ENCODE measurements at places on chromosomes 5 and 9. TPM values are rescaled to one million over a fixed set of nuclear protein-coding genes. Genes with fewer than 3 reads are reported as not detected.

DNA sequence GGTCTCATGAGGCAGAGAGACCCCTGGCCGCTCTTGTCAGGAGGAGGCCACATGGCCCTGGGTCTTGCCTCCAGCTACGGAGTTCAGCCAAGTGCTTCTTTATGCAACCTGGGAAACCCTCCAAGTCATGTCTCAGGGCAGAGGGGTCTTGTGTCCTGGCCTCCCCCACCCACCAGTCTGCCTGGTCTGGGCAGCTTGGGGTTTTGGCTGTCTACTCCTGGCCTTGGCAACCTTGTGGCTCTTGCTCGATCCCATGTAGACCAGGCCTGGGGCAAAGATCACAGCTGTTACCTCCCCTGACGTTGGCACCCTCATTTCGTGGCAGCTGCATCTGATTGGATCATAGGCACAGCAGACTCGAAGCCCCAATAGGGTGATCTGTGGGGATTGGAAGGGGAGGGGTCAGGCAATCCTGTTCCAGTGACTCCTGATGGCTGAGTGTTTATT, 28.4 kb downstream of the JADE2 start:
- H3K4me1 ChIP-seq: peaks cover 86% of the 10 kb centered on the region
- H3K27ac ChIP-seq: peak overlapping the region; percentile 73
- DNase-seq: no peak
- no peaks in the 10 kb centered on the region for H3K27me3 ChIP-seq
- peaks cover 29% of the 10 kb centered on the region for H3K36me3 ChIP-seq

DNA sequence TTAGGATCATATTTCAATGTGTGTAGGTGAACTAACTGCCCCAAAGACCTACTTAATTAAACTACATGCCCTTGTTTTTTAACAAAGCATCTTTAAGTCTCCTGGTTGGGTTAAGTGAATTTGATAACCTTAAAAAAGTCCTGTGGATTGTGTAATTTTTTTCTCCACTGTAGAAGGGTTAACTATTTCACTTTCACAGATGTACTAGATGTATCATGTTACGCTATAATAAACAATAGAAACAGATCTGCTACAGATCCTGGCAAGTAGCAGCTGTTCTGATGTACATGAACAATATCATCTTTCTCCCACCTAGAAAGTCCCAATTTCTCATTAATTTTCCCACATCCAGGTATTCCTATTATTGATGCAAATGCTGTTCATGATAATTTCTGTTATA, 18.9 kb downstream of the KIF24 start:
- no peak overlapping the region for H3K27ac ChIP-seq
- no peak for DNase-seq
- H3K4me3 ChIP-seq: no peak overlapping the region
- H3K36me3 ChIP-seq: no peaks in the 10 kb centered on the region
- no peaks in the 10 kb centered on the region for H3K4me1 ChIP-seq

- H3K27me3 ChIP-seq: no peaks in the 10 kb centered on the region
Observed at GRCh38 chr5:7742241-7742656, 108.7 kb downstream of the CFAP90 start.

DNA sequence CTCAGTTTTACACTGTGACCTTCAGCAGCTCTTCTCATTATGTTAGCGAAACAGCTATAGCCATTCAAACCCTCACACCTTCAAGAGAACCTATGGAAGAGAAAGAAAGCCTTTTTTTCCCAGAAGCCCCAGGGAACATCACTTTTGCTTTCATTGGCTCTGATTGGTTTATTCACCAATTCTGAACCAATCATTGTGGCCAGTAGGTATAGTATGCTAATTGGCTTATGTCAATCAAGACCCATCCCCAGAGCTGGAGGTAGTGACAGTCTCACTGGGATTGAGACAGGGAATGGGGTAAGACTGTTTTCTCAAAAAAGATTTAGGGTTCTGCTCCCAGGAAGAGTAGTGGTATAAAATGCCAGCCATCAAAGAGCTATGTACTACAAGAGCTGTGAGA, 74.1 kb upstream of the FSD1L start:
- no peaks in the 10 kb centered on the region for H3K4me1 ChIP-seq
- H3K27ac ChIP-seq: no peak overlapping the region
- no peaks in the 10 kb centered on the region for H3K36me3 ChIP-seq
- no peak overlapping the region for H3K4me3 ChIP-seq

GRCh38 chr5:543755-544674, 19.8 kb upstream of the SLC9A3 start:
- no peaks in the 10 kb centered on the region for H3K27me3 ChIP-seq
- no peaks in the 10 kb centered on the region for H3K36me3 ChIP-seq
- peaks cover 15% of the 10 kb centered on the region for H3K4me1 ChIP-seq
- DNase-seq: peak; percentile 94

GRCh38 chr9:96612105-96612965, 7.3 kb downstream of the CDC14B start:
- no peaks in the 10 kb centered on the region for H3K36me3 ChIP-seq
- H3K4me3 ChIP-seq: no peak overlapping the region
- peaks cover 24% of the 10 kb centered on the region for H3K27me3 ChIP-seq
- DNase-seq: no peak
- no peak overlapping the region for H3K27ac ChIP-seq
- H3K4me1 ChIP-seq: no peaks in the 10 kb centered on the region

GRCh38 chr5:128539038-128539429, 989 bp upstream of the FBN2 start:
- H3K27me3 ChIP-seq: peaks cover 17% of the 10 kb centered on the region
- peak; percentile 64 for DNase-seq
- H3K4me3 ChIP-seq: peak overlapping the region; percentile 53
- H3K4me1 ChIP-seq: no peaks in the 10 kb centered on the region

DNA sequence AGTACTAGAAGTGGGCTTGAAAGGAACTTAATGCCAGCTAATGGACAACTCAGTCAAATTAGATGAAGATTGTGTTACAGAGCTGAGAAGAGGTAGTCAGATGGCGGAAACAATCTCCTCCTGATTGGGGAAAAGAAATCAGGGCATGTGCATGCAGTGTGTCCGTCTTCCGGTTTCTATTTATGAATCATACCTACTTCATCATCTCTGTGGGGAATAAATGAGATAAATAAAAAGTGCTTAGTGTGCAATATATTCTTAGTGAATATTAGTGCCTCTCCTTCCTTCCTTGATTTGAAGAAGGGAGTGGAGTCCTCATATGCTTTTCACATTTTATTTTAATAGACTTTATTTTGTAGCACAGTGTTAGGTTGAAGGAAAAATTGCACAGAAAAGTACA, 108.7 kb upstream of the NFIL3 start:
- H3K36me3 ChIP-seq: no peaks in the 10 kb centered on the region
- H3K27me3 ChIP-seq: peaks cover 2% of the 10 kb centered on the region
- no peak overlapping the region for H3K27ac ChIP-seq
- no peak overlapping the region for H3K4me3 ChIP-seq
- H3K4me1 ChIP-seq: no peaks in the 10 kb centered on the region
- DNase-seq: no peak

GRCh38 chr5:181198905-181199519, 6.0 kb downstream of the TRIM7 start:
- H3K36me3 ChIP-seq: no peaks in the 10 kb centered on the region
- peak; percentile 60 for DNase-seq
- H3K4me3 ChIP-seq: no peak overlapping the region

DNA sequence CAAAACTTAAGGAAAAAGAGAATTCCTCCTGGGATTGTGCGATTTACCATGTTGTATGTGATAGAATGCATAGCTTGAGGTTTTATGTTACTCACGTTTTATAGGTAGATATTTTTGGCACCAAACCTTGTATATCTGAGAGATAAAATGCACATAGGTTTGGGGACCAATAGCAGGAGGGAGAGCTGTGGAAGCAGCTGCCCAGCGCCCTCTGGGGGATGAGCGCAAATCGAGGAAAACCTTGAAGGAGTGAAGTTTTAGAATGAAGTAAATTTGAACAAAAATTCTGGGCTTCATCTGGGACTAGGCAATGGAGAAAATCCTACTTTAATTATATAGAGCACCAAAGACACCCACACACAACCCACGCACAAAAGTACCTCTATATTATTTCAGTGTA, 197.0 kb downstream of the ADCY2 start:
- H3K4me1 ChIP-seq: no peaks in the 10 kb centered on the region
- H3K4me3 ChIP-seq: no peak overlapping the region
- H3K27ac ChIP-seq: no peak overlapping the region
- H3K27me3 ChIP-seq: no peaks in the 10 kb centered on the region
- DNase-seq: no peak

GRCh38 chr9:4548811-4549725, 58.8 kb downstream of the SLC1A1 start:
- no peak overlapping the region for H3K4me3 ChIP-seq
- H3K4me1 ChIP-seq: no peaks in the 10 kb centered on the region
- no peak overlapping the region for H3K27ac ChIP-seq
- DNase-seq: no peak
- H3K27me3 ChIP-seq: no peaks in the 10 kb centered on the region
- no peaks in the 10 kb centered on the region for H3K36me3 ChIP-seq

DNA sequence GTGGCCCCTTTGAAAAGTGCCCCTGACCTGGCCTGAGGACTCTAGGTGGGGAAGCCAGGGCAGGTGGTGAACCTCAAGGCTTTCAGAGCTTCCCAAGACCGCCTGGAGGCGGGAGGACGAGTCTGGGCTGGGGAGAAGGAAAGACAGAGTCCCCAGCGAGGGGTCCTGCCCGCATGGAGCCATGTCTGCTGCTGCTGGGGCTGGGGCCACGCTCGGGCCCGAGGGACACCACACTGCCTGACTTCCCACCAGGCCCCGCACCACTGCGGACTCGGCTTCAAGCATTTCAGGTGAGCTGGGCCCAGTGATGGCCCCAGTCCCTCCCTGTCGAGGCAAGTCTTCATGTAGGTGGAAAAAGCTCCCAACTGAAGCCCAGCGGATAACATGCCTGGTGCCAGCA, 62.1 kb upstream of the SARDH start:
- no peak for DNase-seq
- no peak overlapping the region for H3K4me3 ChIP-seq
- H3K27me3 ChIP-seq: no peaks in the 10 kb centered on the region
- H3K36me3 ChIP-seq: no peaks in the 10 kb centered on the region
- no peaks in the 10 kb centered on the region for H3K4me1 ChIP-seq
- no peak overlapping the region for H3K27ac ChIP-seq

DNA sequence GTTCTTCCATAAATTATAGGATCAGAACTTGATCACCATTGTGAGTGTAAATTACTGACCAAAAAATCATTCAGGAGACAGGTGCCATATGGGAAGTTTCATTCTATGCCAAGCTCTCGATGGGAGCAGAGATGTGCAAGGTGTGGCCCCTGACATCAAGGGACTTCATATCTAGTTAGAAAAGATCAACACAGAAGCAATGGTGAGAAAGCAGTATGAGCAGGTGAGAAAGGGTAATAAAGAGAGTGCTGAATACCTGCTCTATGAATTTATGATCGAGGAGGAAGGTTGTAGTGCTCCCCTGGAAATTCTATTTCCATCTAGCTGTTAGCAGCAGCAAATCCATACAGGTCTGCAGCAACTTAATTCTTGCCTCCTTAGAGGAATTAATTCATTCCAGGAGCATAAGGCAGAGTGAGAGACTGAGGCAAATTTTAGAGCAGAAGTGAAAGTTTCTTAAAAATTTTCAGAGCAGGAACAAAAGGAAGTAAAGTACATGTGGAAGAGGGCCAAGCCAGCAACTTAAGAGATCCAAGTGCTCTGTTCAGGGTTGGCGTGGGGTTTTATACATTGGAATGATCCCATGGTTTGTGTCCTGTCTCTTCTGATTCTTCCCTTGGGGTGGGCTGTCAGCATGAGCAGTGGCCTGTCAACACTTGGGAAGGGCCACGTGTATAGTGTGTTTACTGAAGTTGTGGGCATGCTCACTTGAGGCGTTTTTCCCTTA, 181.8 kb downstream of the SAXO1 start:
- no peak overlapping the region for H3K4me3 ChIP-seq
- H3K36me3 ChIP-seq: no peaks in the 10 kb centered on the region
- H3K27ac ChIP-seq: no peak overlapping the region
- no peaks in the 10 kb centered on the region for H3K27me3 ChIP-seq
- no peak for DNase-seq

GRCh38 chr5:37580106-37580505, 201.0 kb downstream of the WDR70 start:
- no peak for DNase-seq
- no peaks in the 10 kb centered on the region for H3K27me3 ChIP-seq
- H3K4me1 ChIP-seq: no peaks in the 10 kb centered on the region
- H3K4me3 ChIP-seq: no peak overlapping the region

GRCh38 chr5:151448038-151448985, 909 bp downstream of the SLC36A1 start:
- DNase-seq: no peak
- H3K27me3 ChIP-seq: no peaks in the 10 kb centered on the region
- H3K4me1 ChIP-seq: peaks cover 3% of the 10 kb centered on the region

DNA sequence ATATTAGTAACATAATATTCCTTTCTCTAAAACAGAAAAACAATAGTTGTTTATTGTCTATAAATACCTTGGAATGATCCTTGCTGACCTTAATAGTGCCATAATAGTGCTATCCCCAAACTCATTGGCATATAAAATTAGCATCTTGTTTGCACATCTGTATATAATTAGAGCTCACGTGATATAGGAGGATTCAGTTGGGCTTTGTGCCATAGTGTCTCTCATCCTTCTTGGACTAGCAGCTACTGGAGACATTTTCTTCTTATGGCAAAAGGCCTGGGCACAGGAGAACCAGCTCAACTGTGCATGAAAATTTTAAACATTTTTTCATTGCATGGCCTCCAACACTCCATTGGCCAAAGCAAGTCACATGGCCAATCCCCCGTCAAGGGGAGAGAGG, 342.5 kb downstream of the SPATA31D1 start:
- no peak for DNase-seq
- H3K4me3 ChIP-seq: no peak overlapping the region
- no peaks in the 10 kb centered on the region for H3K36me3 ChIP-seq
- H3K27me3 ChIP-seq: no peaks in the 10 kb centered on the region

The SHOC1 gene
- 0.07 TPM for total RNA-seq

The SCGB3A2 gene
- total RNA-seq: not detected

The STING1 gene
- total RNA-seq: 130 TPM

The ERGIC1 gene
- 96.6 TPM for total RNA-seq

The EQTN gene
- total RNA-seq: not detected

All from spleen (tissue), 13 donors.